ENCODE measurements at places on chromosomes 13 and 19.

- no peak for DNase-seq
Measured at GRCh38 chr13:112576191-112576590, 11.8 kb downstream of the TUBGCP3 start.

DNA sequence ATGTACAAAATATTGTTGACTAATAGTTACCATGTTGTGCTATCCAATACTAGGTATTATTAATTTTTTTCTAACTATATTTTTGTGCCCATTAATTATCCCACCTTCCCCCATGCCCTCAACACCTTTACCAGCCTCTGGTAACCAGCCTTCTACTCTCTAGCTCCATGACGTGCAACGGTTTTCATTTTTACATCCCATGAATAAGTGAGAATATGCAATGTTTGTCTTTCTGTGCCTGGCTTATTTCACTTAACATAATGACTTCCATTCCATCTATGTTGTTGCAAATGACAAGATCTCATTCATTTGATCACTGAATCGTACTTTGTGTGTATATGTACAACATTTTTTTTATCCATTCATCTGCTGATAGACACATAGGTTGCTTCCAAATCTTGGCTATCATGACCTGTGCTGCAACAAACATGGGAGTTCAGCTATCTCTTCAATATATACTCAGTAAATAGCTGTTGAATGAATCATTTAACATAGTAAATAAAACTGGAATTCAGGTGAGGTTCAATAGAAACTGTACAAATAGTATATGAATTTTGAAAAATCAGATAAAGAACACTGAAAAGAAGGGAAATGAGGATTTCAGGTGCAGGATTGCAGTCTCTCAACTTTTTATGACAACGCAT is 509.0 kb upstream of the MIR17HG start:
- DNase-seq, result no peak

DNA sequence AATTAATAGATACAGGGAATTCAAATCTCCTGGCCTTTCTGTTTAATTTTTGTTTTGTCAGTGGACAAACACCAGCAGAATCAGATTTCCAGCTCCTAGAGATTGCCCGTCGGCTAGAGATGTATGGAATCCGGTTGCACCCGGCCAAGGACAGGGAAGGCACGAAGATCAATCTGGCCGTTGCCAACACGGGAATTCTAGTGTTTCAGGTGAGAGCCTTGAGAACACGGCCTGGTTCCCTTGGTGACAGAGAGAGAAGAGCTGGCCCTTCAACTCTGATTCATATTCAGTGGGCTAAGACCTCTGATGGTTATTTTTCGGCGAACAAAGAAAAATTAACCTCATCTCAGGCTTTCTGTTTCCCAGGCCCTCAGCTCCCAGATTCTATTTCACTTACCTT is 191.3 kb downstream of the STK24 start:
- DNase-seq, result no peak

GRCh38 chr19:6458695-6459261 is 814 bp downstream of the SLC25A23 start:
- DNase-seq, result no peak

- DNase-seq, result peak; percentile 53
Measured at GRCh38 chr19:17079710-17080439, 4.3 kb downstream of the MYO9B start.

- no peak for DNase-seq
Measured at GRCh38 chr13:83214452-83214851, 667.8 kb downstream of the SLITRK1 start.

GRCh38 chr19:14096272-14096992 is 5.9 kb upstream of the SAMD1 start:
- DNase-seq, result no peak

- no peak for DNase-seq
Measured at GRCh38 chr13:51976423-51976822, 34.8 kb downstream of the ATP7B start.

DNA sequence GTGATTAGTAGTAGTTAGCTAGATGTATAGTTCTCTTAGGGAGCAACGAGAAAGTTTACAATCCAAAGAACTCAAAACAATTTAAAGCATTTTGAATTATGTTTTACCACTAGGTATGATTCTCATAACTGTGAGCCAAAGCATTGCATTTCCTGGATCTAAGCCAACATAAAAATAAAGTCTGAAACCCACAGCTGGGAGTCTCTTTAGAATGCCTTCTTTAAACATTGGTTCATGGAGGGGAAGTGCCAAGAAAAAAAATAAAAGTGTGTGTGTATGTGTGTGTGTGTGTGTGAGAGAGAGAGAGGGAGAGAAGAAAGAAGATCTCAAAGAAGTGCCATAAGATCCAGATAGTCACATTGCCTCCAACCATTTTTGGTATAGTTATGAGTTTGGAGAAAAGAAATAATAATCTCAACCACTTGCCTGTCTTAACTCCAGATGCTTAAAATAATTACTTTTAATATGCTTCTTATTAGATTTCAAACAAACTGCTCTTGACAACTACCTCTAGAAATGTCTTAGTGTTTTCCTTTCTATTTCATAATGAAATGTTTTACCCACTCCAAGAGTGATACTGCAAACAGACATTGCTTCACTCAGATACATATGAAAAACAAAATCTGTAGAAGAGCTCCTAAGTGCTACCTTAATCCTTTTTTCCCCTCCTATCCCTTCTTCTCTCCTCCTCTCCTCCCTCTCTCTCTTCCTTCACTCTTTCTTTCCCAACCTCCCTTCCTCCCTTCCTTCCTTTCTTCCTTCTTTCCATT is 554.1 kb downstream of the KCTD12 start:
- no peak for DNase-seq

Data from stimulated activated CD8-positive, alpha-beta memory T cell treated with anti-CD3 and anti-CD28 coated beads, Interleukin-7, amount 100 ng/mL, for 48 hours (primary cell).